Uterine smooth muscle cell (primary cell): ENCODE measurements at places on chromosomes 13 and 19. TPM values are rescaled to one million over a fixed set of nuclear protein-coding genes. Genes with fewer than 3 reads are reported as not detected.

TSSK6 gene
- 2.0 and 3.5 TPM in 2 replicates for total RNA-seq

SIGLEC8 gene
- not detected in 2 replicates for total RNA-seq

RXFP2 gene
- total RNA-seq = not detected in 2 replicates

RAB4B gene
- total RNA-seq = 9.7 and 13.2 TPM in 2 replicates

KASH5 gene
- not detected in 2 replicates for total RNA-seq

CTXN1 gene
- 1.1 and 2.6 TPM in 2 replicates for total RNA-seq

BRME1 gene
- total RNA-seq = 0.55 and 0.87 TPM in 2 replicates
